ENCODE measurements at places on chromosomes 11 and 22. TPM values are rescaled to one million over a fixed set of nuclear protein-coding genes. Genes with fewer than 3 reads are reported as not detected.

The MUC2 gene
- total RNA-seq, result 0.10 TPM

The CLDN5 gene
- total RNA-seq, result 22.4 TPM

The TMA7B gene
- total RNA-seq, result not detected

The RFPL3 gene
- not detected for total RNA-seq

The FAM83F gene
- total RNA-seq, result 3.4 TPM

The CCDC89 gene
- total RNA-seq, result 5.3 TPM

The TRIM6 gene
- 4.2 TPM for total RNA-seq

The NRXN2 gene
- 26.8 TPM for total RNA-seq

The CASP5 gene
- total RNA-seq, result not detected

GRCh38 chr11:67519726-67520125, 3.5 kb downstream of the CABP2 start:
- no peaks in the 10 kb centered on the region for H3K36me3 ChIP-seq
- H3K4me1 ChIP-seq, result no peaks in the 10 kb centered on the region
- H3K27ac ChIP-seq, result no peak overlapping the region
- no peaks in the 10 kb centered on the region for H3K27me3 ChIP-seq
- H3K4me3 ChIP-seq, result no peak overlapping the region

GRCh38 chr11:66285250-66285947, 3.5 kb downstream of the YIF1A start:
- H3K4me1 ChIP-seq, result peaks cover 18% of the 10 kb centered on the region
- no peaks in the 10 kb centered on the region for H3K27me3 ChIP-seq
- H3K4me3 ChIP-seq, result no peak overlapping the region
- H3K27ac ChIP-seq, result no peak overlapping the region

DNA sequence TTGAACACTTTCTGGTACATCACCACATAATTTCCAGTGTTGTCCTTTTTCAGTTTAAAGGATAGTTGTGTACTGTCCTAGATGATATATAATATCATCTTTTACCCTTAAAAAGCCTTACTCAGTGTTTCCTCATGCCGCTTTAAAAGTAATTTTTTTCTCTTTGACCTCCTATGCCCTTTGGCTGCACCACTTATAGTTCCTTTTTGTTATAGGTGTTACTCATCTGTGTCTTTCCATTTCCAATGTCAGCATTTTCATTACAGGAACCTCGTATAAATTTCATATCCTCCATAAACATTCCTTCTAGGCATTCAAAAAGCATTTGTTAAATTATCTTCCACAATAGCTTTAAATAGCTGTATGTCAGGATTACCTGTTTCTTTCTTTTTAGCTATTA, 40.8 kb downstream of the USP47 start:
- H3K36me3 ChIP-seq, result no peaks in the 10 kb centered on the region
- no peak overlapping the region for H3K27ac ChIP-seq
- DNase-seq, result no peak

GRCh38 chr22:35109616-35110015, 43.7 kb downstream of the ISX start:
- no peaks in the 10 kb centered on the region for H3K4me1 ChIP-seq
- H3K4me3 ChIP-seq, result no peak overlapping the region
- no peaks in the 10 kb centered on the region for H3K36me3 ChIP-seq
- DNase-seq, result no peak
- H3K27ac ChIP-seq, result no peak overlapping the region

- H3K4me1 ChIP-seq, result no peaks in the 10 kb centered on the region
- H3K27ac ChIP-seq, result no peak within 1 kb of the TSS
- no peak for DNase-seq
- no peaks in the 10 kb centered on the region for H3K27me3 ChIP-seq
Observed at GRCh38 chr11:56491270-56491669, at the start of gene OR5M8. Gene OR5M8 (minus strand): TSS chr11:56491370. CDS start chr11:56491370, 0 bp downstream.

DNA sequence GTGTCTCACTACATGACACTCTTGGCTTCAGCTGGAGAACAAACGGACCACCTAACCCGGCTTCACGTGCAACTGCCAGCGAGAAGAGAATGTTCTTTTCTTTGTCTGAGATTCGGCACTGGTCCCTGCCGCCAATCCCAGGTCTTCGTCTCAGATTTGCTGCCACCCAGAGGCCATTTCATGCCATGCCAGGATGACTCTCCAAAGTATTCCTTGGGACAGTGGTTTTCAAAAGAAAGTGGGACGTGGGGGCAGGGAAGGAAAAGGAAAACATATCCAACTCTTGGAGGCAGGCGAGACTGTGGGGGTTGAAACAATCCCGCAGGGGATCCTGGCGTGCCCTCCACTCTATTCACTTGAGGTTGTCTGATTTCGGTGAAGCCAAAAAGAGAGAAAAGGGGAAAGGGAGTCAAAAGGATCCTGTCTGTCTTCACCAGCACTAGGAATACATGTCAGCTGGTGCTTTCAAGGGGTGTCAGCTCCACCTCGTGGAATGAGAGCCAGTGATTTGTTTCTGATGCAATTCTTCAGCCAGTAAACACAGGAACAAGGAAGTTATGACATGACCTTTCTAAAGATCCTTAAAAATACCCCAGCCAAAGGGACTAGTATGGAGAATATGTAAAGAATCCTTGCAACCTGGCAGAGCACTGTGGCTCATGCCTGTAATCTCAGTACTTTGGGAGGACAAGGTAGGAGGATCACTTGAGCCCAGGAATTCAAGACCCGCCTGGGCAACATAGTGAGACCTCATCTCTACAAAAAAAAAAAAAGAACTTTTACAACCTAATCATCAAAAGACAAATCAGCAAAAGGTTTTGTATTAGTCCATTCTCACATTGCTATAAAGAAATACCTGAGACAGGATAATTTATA, 41.0 kb upstream of the APLNR start:
- H3K4me3 ChIP-seq, result no peak overlapping the region
- no peaks in the 10 kb centered on the region for H3K27me3 ChIP-seq
- H3K4me1 ChIP-seq, result peaks cover 2% of the 10 kb centered on the region
- H3K36me3 ChIP-seq, result no peaks in the 10 kb centered on the region
- DNase-seq, result peak; percentile 74

DNA sequence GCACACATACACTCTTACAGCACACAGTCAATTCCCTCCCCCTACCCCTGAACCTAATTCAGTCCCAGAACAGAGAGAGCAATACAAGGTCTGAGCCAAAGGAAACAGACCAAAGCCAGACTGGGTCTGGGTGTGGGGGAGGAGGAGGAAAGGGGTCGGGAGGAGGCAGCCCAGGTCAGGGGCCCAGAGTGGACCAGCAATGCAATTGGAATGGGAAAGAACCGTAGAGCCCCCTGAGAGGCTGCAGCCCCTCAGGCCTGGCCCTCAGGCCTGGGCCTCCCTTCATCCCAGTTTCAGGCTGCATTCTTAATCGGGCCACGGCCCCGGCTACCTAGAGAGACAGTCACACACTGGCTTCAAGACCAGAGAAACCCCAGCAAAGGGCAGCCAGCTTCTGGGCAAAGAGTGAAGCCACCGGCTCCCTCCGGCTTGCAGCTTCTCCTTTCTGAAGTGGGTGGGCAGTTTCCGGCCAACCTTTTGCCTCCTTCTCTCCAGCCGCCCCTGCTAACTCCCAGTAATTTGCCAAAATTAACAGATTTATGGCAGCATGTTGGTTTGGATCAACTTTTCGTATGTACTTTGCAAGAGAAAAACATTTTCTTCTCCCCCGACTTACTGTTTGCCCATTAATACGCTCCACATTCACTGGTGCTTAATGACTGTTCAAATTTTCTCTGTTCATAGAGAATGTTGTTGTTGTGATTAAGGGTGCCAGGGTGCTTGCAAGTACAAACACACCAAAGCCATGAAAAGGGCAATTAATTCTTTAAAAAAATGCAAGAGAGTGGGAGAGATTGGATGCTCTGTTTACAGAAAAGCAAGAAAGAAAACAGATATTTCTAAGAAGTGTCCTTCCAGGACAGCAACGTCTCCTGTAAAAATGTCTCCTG, 488.3 kb downstream of the MN1 start:
- peak; percentile 36 for DNase-seq
- no peaks in the 10 kb centered on the region for H3K27me3 ChIP-seq
- H3K27ac ChIP-seq, result peak overlapping the region; percentile 29
- H3K36me3 ChIP-seq, result no peaks in the 10 kb centered on the region
- no peak overlapping the region for H3K4me3 ChIP-seq

DNA sequence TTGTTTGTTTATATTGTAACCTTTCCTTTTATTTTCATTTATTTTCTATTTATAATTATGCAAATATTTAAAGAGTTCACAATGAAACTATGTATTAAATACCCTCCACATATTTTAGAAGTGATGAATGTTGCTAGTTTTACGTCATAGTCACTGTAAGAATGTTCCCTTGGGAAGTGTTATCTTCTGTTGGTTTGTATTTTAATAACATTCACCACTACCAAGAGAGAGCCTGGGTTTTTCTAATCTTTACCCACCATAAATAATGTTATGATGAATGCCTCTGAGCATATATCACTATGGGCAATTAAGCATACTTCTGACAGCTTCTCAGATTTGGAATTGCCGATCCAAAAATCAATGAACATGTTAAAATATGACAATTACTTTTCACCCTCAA, 80.7 kb downstream of the GGT1 start:
- H3K4me3 ChIP-seq, result no peak overlapping the region
- no peak for DNase-seq
- no peaks in the 10 kb centered on the region for H3K27me3 ChIP-seq
- H3K36me3 ChIP-seq, result no peaks in the 10 kb centered on the region

DNA sequence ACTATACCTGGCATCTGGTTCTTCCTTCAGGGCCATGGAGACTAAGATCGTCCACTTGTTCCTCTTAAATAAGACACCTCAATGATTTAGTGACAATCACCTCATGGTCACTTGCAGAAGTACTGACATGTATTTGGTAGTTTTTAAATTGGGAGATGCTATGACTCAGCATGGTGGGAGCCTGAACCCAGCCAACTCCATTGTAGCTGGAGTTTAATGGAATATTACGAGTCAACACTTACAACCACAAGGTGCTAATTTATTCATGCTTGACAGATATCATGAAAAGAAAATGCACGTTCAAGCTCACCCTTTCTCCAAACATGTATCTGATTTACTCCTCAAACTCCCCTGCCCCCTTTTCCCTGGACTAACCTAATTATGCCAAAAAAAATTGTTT, 16.6 kb upstream of the APOL3 start:
- H3K36me3 ChIP-seq, result no peaks in the 10 kb centered on the region
- H3K4me3 ChIP-seq, result no peak overlapping the region
- no peak for DNase-seq
- no peak overlapping the region for H3K27ac ChIP-seq

GRCh38 chr11:86469491-86470388, 95.1 kb downstream of the CCDC81 start:
- H3K27ac ChIP-seq, result no peak overlapping the region
- DNase-seq, result peak; percentile 39
- no peaks in the 10 kb centered on the region for H3K27me3 ChIP-seq
- H3K4me1 ChIP-seq, result peaks cover 14% of the 10 kb centered on the region

GRCh38 chr11:110948112-110948511, 235.9 kb upstream of the ARHGAP20 start:
- no peaks in the 10 kb centered on the region for H3K36me3 ChIP-seq
- no peaks in the 10 kb centered on the region for H3K27me3 ChIP-seq
- no peaks in the 10 kb centered on the region for H3K4me1 ChIP-seq
- no peak overlapping the region for H3K27ac ChIP-seq
- no peak overlapping the region for H3K4me3 ChIP-seq
- DNase-seq, result no peak

DNA sequence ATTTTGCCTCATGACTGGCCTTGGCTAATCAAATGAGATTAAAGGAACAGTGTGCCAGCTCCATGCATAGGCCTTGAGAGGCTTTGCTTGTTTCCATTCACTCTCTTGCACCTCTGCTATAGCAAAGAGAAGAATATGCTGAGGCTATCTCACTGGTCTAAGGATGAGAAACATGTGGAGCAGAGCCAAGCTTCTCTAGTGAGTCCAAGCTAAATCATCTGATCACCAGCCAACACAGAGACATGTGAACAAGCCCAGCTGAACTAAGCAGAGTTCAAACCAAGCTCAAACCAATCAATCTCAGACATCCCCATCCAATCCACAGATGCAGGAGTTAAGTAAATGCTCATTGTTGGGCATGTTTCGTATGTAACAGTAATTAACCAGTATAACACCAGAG, 69.4 kb upstream of the API5 start:
- DNase-seq, result no peak
- H3K36me3 ChIP-seq, result no peaks in the 10 kb centered on the region
- no peaks in the 10 kb centered on the region for H3K4me1 ChIP-seq

GRCh38 chr11:134667175-134667500, 255.1 kb upstream of the B3GAT1 start:
- no peak overlapping the region for H3K4me3 ChIP-seq
- DNase-seq, result no peak
- H3K27me3 ChIP-seq, result no peaks in the 10 kb centered on the region
- H3K36me3 ChIP-seq, result no peaks in the 10 kb centered on the region
- H3K27ac ChIP-seq, result no peak overlapping the region
- H3K4me1 ChIP-seq, result no peaks in the 10 kb centered on the region

DNA sequence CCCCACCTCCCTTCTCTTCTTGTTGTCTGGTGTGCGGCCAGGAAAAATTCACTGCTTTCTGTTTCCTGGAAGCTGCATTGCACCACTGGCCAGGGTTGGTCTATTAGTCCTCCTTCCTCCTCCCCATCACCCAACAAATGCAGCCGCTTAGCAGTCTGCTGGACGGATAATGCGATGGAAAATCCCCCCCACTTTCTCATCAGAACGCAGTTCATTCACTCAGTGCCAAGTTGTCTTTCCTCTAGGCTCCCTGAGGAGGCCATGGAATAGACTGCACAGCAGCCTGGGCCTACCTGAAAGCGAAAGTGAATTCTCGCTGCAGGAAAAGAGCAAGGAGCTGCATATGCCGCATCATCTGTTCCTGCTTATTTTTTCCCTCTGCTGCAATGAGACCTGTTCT, 513.6 kb downstream of the METTL15 start:
- peak overlapping the region; percentile 17 for H3K4me3 ChIP-seq
- no peaks in the 10 kb centered on the region for H3K36me3 ChIP-seq
- H3K27me3 ChIP-seq, result no peaks in the 10 kb centered on the region
- H3K4me1 ChIP-seq, result no peaks in the 10 kb centered on the region

DNA sequence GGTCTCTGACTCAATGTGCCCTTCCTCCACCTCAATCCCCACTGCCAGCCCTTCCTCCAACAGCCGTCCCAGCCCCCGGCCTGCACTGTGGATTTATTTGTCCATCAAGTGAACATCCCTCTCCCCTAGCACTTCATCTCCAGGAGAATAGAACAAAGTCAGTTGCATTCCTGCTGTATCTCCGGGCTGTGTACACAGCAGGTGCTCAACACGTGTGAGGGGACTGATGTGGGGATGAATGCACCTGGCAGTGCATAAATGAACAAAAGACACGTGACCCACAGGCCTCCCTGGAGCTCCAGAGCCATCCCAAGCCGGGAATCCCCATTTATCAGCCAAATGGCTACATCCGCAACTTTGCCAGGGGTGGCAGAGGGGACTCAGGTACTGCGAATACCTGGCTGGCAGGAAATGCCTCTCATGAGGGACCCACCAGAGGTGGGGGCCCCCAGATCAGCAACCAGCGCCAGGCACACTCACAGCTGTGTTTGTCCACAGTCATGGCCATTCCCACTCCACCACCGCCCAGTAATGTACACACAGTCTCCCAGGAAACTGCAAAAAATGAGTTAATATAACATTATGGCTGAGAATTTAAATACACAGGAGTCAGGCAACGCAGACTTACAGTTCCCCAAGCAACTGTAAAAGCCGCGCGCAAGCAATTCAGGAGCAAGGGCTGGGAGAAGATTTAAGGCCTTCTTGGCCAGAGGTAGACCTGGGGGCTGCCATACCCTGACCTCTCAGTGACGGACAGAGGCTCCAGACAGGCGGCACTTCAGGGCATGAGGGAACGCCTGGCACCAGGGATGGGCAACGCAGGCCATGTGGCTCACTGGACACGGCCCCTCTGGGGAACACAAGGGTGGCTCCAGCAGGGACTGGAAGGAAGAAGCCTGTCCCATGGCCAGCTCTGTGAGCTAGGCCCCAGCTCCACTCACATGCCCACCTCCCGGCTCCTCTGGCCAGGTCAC, 50.3 kb upstream of the TCF20 start:
- no peak for DNase-seq
- no peaks in the 10 kb centered on the region for H3K36me3 ChIP-seq
- no peak overlapping the region for H3K4me3 ChIP-seq
- no peak overlapping the region for H3K27ac ChIP-seq
- no peaks in the 10 kb centered on the region for H3K27me3 ChIP-seq
- H3K4me1 ChIP-seq, result no peaks in the 10 kb centered on the region

All from ovary (tissue), 10 donors.